ENCODE measurements at places on chromosomes 7 and 10.

GRCh38 chr10:1420661-1421362 lies 316.5 kb downstream of the ADARB2 start:
- DNase-seq = no peak

- DNase-seq = no peak
These were observed 27.1 kb downstream of the MET start for GRCh38 chr7:116698930-116699721.

- DNase-seq = no peak
These were observed 140.2 kb upstream of the PRPS1L1 start for GRCh38 chr7:18167815-18168214.

- DNase-seq = no peak
These were observed 196.2 kb upstream of the AGK start for GRCh38 chr7:141355032-141355431.

DNA sequence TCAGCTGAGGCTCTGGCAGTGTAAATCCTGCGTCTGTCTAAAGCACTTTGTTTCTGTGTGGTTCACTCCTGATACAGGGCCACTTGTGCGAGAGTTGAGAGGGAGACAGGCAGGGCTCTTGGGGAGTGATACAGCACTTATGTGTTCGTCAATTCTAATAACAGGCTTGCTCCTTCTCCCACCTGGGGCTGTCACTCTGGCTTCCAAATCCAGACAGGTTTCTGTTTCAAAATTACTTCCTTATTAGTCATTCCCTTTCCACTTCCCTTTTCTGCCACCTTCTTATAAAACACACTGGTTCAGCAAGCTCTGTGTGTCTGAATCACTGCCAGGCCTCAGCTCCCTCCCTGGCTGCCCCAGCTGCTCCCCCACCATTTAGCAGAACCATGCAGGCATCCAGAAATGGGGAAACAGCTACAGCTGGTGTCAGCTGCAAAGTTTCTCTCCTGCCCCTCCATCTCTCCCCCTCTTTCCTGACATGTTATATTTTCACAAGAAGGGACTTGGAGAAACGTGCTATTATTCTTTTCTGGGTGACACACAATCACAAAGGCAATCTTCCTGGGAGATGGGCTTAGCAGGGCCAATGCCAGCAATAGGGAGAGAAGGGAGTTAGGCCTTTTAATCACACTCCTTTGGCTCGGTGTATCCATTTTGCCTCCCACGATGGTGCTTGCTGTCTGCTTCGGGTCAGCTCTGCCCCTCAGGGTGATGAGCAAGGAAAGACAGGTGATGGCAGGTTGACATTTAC lies 58.4 kb upstream of the ZNRF2 start:
- DNase-seq = no peak

DNA sequence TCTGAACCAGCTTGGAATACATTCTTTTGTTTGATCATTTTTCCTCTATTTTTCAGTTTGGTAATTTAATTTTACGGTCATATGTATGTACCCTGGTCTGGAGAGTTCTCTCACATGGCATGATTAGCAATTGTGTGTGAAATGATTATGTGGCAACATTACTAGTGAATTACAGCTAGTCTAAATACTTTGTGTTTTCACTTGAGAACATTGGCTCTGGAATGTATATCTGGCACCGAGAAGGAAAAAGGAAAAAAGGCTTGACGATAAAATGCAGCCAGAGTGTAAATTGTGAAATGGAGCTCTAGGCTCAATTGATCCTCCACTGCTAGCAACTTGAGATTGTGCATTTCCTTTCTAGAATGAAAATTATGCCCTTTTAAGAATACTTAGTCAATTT lies 397.2 kb downstream of the EXOC4 start:
- no peak for DNase-seq

GRCh38 chr7:140902303-140902953 lies 22.3 kb downstream of the BRAF start:
- no peak for DNase-seq

- DNase-seq = no peak
These were observed 111.7 kb downstream of the JCAD start for GRCh38 chr10:29947701-29948060.

DNA sequence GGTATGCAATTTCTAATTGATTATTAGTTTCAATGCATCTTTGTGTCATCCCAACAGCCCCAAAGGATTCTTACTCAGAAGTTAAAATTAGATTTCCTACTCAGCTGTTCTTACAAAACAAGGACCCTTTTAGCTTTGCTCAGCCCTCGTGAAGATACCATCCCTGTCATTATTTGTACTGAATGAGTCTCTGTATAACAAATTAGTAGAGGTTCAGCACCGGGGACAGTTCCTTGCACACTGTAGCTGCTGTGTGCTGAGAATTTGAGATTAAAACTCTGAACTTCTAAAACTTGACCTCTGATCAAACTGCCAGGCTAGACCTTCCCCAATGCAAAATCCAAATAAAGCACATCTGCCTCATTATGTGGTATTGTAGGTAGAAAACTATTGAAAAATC lies 299.1 kb downstream of the LHFPL3 start:
- DNase-seq = no peak

DNA sequence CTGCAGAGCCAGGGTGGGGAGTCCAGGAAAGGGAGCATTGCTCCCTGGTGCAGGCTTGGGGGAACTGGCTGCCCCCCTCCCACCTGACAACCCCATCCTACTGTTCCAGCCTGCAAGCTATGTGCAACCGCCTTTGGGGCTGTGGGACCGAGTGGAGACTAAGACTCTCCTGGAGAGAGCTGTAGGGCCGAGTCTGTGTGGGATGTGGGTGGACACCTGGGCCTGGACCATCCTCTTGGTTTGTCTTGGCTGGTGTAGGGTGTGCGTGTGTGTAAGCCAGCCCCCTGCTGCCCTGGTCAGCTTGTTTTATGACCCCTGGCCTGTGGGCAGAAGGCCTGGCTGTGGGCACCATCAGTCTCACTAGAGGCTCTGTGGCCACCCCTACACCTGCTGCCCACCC lies 1.6 kb upstream of the RAMP3 start:
- DNase-seq = no peak

DNA sequence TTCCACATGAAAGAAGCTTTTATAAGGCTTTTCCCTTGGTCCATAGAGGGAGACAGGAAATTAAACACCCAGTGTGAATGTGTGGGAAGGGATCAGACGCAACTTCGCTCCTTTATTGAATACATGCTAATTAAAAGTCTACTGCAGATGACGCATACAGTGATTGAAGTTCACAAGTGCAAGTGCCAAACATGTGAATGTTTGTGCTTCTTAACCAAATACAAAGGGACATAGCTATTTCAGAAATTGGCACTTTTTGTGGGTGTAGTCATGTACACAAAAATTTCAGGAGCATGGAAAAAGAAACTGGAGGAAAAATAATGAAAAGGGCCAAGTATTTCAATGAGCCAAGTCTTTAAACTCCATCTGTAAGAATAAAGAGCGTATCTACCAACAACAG lies 283.7 kb downstream of the SKAP2 start:
- no peak for DNase-seq

GRCh38 chr10:70441895-70442309 lies 421 bp upstream of the NODAL start:
- DNase-seq = no peak

- no peak for DNase-seq
These were observed 113.9 kb downstream of the ZNF438 start for GRCh38 chr10:30917789-30918188.

GRCh38 chr7:135744938-135745702 lies 3.5 kb downstream of the FAM180A start:
- no peak for DNase-seq

DNA sequence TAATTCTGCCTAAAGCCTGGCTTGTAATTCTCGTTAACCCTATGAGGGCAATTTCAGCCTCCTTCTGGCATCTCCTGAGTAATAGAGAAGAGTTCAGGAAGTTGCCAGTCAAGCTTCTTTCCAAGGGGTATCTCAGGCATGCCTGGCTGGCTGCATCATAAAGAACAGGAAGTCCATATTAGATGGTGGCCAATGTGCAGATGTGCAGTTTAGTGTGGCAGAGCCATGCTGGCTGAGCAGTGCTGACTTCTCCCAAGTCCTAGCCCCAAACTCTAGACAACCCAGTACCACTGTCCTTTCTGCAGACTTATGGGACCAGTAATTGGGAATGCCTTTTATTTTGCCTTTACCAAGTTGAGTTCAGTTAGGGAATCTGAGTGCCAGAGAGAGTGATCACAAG lies 517.9 kb downstream of the GALNT17 start:
- no peak for DNase-seq

DNA sequence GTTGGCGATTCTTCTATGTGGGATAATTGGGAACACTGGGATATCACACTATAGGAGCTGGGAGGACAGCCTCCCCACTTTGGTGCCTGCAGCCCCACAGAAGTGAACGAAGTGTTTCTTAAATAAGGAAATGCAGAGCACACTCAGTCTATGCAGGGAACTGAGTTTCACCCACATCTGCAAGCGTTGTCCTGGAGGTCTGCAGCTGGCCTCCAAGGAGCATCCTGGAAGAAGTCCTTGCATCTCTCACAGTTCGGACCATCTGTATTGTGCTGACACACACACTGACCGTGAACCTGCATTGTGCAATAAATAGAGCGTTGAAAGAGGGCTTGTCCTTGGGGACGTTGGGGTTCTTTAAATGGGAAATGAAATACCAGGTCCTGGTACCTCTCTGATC lies 25.8 kb downstream of the LAMB4 start:
- DNase-seq = no peak

DNA sequence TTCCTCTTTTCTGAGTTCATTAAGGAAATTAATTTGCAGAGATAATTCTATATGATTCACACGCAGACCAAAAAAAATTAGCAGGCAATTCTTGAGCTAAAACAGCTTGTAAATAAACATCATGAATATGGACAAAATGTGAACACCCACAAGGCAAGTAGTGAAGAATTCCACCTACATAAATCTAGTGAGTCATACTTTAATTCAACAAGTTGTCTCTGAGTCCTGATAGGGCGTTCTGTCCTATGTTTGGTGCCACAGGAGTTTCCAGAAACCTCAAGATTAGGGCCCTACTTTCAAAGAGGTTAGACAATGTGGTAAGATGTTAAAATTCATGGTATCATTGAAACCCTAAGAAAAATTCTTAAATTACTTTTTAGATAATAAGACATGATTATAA lies 122.3 kb downstream of the SGMS1 start:
- DNase-seq = no peak

- DNase-seq = no peak
These were observed 251.7 kb downstream of the KLF6 start for GRCh38 chr10:3533296-3533695.

DNA sequence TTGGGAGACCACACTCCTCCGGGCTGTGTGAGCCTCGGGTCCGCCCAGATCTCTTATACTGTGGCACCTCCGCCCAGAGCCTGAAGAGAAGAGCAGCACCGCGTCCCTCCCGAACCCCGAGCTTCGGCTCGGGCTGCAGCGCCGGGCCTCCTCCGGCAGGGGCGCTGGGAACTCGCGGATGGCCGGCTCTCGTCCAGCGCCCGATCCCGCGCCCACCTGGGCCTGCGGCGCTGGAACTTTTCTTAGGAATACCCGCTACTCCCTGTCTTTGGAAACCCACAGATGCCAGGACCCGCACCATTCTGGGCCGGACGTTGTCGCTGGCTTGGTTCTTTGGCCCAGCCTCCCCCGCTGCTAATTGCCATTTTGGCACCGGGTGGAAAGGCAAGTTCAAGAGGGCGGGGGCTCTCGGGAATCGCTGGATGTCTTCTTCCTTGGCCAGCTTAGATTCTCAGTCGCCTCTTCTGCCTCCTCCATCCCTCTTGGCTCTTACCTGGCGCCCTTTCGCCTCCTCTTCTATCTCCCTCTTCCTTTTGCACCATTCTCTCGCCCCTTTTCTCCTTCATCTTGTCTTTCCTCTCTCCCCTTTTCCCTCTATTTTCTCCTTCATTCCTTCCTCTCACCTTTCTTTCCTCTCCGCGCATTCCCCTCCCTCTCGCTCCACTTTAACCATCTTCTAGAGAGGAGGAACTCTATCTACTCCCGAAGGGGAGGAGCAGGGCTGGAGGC lies 2.1 kb upstream of the SORCS3 start:
- no peak for DNase-seq

GRCh38 chr10:132106431-132106830 lies 40.7 kb downstream of the JAKMIP3 start:
- DNase-seq = no peak

GRCh38 chr10:92695679-92696605 lies 6.2 kb downstream of the HHEX start:
- DNase-seq = no peak

GRCh38 chr7:131546126-131546525 lies 10.3 kb downstream of the PODXL start:
- DNase-seq = no peak

DNA sequence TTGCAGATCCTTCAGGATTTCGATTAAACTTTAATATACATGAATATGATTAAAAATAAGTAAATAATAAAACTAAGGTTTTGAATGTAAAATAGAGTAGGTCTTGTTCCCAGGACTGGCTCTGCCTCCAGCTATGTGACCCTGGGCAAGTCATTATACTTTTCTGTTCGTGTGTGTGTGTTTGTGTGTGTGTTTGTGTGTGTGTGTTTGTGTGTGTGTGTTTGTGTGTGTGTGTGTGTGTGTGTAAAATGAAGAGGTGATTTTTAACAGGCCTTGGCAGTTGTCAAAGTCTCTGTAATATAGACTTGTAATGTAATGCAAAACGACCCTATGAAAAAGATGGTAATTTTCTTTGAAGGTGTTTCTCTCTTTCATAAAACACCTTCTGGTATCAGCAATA lies 79.2 kb downstream of the HGF start:
- DNase-seq = no peak

DNA sequence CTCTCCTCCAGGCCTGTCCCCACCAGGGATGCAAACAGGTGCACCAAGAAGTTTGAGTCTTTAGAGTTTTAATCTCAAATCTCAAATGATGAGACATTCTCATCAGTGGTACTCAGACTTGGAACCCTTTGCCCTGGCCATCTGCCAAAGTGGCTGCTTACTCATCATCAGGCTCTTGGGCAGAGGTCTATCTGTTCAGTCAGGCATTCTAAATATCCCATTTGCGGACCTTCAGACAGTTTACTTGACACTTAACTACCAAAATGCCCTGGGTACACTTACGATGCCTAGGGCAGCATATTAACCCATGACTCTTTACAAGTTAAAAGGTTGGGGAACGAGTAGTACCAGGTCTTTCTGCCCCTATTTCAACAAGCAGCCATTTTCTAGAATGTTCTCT lies 61.2 kb upstream of the YAE1 start:
- DNase-seq = no peak

- no peak for DNase-seq
These were observed 173.3 kb downstream of the LSM5 start for GRCh38 chr7:32316839-32317238.

- DNase-seq = no peak
These were observed 78.6 kb upstream of the C10orf90 start for GRCh38 chr10:126749015-126749655.

DNA sequence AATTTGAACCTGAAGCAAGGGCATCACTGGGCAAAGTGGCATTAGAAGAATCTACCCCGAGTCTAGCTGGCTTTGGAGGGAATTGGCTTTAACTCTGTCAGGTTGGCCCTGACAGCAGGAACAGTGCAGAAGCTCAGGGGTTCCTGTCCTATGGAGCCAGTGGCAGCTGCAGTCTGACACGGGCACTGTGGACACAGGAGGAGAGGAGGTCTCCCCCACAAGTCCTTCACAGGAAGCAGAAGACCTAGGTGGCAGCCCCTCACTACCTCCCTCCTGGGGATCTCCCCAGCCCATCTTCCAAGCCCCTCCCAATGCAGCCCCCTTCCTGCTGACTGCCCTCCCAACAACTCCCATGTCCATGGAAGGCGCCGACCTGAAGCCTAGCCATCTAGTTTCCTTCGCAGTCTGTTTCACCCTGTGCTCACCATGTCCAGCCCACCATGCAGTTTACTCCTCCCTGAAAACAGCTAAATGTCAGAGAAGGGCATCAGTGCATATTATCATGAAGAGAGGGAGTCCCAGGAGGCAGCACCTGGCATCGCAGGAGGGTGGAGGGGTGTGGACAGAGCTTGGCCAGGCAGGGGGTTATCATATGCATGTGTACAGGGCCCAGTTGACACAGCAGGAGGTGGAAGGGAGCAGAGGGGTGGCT lies 17.9 kb upstream of the GDF10 start:
- no peak for DNase-seq

All from cortex of kidney (tissue), 1 donor.